Stomach (tissue), 19 donors: ENCODE measurements at places on chromosomes 2 and 18.

DNA sequence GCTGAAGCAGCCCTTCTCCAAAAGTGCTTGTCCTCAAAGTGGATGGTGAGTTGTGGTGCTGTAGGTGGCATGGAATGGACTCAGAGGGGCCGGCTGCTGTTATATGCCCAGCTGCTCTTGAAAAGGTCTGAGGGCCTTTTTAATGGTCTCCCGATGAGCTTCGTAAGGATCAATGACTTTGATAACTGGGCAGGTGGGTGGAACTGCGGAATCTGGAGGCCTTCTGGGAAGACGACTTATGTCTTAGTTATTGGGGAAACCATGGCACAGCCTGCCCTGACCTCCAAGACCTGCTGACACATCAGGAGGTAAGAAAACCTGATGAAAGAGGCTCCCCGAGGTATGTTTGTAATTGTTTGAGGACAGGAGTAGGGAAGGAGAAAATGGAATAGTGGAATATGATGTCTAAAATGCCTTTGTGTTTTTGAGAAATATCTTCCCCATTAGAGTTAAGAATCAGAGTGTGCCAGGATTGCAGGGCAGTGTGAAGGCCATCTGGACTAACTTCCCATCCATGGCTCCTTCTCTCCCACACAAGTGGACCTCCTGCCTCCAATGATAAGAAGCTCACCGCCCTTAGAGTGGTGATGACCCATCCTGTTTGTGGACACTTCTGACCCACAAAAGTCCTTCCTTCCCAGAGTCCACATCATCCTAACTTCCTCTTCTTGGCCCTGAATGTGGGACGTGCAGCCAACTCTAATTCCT is 236.1 kb downstream of the FHOD3 start:
- no peak for DNase-seq

DNA sequence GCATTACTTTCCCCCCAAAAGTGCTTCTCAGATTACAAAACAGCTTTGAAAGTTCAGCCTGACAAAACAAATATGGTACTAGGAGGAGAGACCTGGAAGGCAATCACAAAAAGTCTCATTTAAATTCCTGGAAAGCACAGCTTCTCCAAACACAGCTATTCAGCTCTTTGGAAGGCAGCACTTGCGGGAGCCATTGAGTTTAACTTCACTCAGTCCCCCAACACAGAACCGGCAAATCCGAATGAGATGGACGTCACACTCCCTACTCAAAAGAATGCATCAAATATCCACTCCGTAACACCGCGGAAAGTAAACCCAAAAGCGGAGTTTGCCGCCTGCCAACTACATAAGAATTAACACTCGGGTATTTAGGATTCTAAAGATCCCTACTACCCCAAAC is 638 bp downstream of the ST6GAL2 start:
- DNase-seq: peak; percentile 57

- peak; percentile 87 for DNase-seq
Measured at GRCh38 chr18:657311-658000, at the start of gene TYMS. Gene TYMS (plus strand): TSS chr18:657653. CDS start chr18:657743, 90 bp downstream.

- no peak for DNase-seq
Measured at GRCh38 chr2:101418460-101419095, 31.3 kb upstream of the CREG2 start.

- no peak for DNase-seq
Measured at GRCh38 chr2:20414806-20415205, 32.1 kb upstream of the RHOB start.

GRCh38 chr2:77199411-77199810 is 322.8 kb downstream of the LRRTM4 start:
- DNase-seq: no peak

DNA sequence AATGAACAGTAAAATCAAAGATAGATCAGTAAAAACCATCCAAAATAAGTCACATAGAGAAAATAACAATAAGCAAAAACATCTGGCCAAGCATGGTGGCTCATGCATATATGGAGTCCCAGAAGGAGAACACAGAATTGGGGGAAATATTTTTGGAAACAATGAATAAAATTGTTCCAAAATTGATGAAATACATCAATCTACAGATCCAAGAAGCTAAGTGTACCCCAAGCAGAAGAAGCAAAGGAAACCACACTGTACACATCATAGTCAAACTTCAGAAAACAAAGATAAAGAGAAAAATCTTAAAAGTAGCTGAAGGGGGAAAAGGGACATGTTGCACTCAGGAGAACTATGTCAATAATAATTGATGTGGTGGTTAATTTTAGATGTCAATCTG is 80.4 kb upstream of the RMP24 start:
- no peak for DNase-seq

- no peak for DNase-seq
Measured at GRCh38 chr2:190791976-190792575, 88.5 kb upstream of the GLS start.

GRCh38 chr2:201228271-201228911 is 31.9 kb upstream of the CASP8 start:
- DNase-seq: no peak

- DNase-seq: no peak
Measured at GRCh38 chr2:168119515-168120141, 127.8 kb downstream of the STK39 start.

DNA sequence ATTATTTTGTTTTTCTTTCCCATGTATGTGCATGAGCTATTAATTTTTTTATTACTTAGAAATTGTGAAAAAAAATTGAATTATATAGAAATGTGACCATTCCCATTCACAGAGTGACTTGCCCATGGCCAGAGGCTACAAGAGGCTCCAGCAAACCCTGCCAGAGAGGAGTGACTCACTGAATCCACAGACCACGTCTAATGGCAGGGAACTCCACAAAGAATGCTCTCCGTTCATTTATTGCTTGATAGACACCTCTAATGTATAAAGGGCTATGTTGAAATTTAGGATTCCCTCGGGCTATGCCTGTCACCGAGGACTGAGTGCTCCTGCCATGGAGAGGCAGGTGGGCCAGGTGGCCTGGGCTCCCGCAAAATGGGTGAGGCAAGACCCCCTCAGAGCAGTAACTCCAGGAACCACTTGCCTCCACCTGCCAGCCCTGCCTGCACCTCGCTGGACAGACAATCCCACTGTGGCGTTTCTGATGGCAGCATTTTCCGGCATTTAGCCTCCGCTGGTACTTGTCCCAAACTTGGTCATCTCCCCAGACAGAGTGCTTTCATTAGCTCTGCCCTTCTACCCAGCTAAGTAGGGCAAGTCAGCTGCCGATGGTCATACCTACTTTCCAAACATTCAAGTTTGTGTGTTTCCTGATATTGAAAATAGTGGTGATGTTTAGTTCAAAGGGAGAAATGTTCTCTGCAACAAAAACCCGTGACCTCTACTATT is 200.3 kb downstream of the PRKCE start:
- DNase-seq: no peak

GRCh38 chr2:222790932-222791331 is 69.9 kb upstream of the ACSL3 start:
- no peak for DNase-seq

GRCh38 chr2:37872192-37872750 is 52.8 kb upstream of the RMDN2 start:
- no peak for DNase-seq

GRCh38 chr2:27370816-27371620 is 602 bp downstream of the SNX17 start:
- DNase-seq: peak; percentile 65

- DNase-seq: peak; percentile 83
Measured at GRCh38 chr2:39593439-39594393, 72.0 kb upstream of the TMEM178A start.

- no peak for DNase-seq
Measured at GRCh38 chr2:169301596-169302335, 60.6 kb downstream of the LRP2 start.

GRCh38 chr2:106095478-106096298 is 98.4 kb downstream of the UXS1 start:
- DNase-seq: peak; percentile 61

DNA sequence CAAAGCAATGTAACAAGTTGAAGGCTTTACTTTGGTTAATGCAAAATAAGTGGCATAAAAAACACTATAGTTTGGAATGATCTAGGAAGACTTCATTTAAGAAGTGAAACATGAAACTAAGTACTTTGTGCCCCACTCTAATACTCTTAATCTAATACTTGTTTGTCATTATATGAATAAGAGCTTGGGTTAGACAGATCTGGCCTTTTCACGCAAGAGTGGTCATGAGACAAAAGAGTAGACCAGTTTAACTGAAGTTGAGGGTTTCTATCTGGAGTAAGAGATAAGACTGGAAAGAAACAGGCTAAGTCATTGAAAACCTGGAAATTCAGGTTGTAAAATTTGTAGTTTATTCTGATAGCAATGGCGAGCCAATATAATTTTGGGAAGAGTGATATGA is 2.8 kb downstream of the SLC30A6 start:
- no peak for DNase-seq

GRCh38 chr2:220191031-220191430 is 563.6 kb downstream of the SLC4A3 start:
- no peak for DNase-seq

GRCh38 chr2:218397820-218398436 is 1.7 kb upstream of the CTDSP1 start:
- DNase-seq: peak; percentile 85

- DNase-seq: peak; percentile 77
Measured at GRCh38 chr2:31414601-31415241, at the start of gene XDH. Gene XDH (minus strand): TSS chr2:31414742. CDS start chr2:31414666, 76 bp downstream.

GRCh38 chr18:36419188-36419899 is 121.8 kb downstream of the FHOD3 start:
- DNase-seq: no peak

DNA sequence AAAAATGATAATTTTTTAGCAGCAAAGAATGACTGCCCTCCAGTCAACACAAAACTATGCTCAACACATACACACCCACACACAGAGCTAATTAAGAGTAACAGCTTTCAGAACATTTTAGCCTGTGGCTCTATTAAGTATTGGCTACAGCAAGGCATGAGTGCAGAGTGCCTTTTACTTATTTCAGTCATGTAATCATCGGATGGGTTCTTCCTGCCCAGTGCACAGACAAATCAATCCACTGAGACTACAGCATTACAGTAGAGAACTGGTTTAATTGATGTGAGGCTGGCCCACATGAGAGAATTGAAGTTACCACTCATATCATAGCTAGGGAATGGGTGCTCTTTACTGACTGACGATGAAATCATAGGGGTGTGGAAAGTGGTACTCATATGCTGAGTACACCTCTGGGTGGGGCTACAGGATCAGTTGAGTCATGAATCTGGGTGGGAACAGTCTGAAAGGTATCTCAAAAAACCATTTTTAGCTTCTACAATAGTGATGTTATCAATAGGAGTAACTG is 241.0 kb downstream of the FSIP2 start:
- peak; percentile 12 for DNase-seq

DNA sequence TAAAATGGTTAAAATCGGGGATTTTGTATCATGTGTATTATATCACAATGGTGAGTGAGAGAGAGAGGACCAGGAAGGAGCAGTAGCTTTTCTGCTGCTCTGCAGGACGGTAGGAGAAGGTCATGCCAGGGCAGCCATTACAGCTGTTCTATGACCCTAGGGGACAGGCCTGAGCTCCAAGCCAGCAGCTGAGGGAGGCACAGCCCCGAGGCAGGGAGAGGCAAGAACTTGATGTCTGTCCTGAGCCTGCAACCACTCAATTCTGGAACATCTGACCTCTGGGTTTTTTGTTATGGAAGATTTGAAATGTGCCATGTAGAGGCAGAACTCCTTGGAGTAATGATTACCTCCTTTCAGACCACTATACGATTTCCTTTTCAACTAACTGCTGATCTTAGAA is 135.8 kb upstream of the SH3BP4 start:
- no peak for DNase-seq

DNA sequence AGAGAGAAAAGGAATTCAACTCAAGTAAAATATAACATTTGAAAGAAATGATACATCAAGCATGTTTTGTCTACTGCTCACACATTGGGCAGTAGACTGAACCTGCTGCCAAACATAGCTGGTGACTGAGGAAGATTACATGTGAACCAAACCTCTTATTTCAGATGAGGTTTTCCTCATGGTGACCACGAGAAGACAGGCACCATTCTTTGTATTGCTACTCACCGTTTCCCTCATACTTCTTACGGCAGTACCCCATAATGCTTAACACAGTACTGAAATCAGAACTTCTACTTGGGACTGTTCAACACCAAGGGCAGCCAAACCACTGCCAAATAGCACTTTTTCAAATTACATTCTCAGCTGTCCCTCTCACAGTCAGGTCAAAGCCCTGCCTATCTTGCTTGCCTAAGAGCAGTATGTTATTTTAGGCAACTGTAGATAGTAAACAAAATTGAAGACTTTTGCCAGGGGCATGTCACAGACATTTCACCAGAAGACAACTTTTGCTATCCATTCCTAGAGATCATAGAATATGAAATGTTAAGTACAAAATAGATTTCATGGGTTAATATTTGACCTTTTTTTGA is 167.1 kb upstream of the DOK6 start:
- DNase-seq: no peak

DNA sequence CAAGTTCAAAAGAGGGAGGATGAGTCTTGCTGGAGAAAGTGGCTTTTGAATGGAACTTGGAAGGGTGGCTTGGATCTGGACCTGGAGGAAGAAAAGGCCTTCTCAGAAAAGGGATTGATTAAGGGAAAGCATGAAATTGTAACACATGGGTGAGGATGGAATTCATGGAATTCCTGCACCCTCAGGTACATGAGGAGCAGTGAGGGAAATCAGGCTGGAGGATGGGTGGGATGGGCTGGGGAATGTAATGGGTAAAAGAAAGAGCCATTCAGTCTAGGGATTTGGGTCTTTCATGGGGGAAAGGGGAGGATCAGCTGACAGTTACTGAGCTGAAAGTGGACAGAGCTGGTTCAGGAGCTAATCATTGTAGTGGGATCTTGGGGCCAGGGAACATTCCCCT is 51.2 kb upstream of the HAAO start:
- DNase-seq: no peak

DNA sequence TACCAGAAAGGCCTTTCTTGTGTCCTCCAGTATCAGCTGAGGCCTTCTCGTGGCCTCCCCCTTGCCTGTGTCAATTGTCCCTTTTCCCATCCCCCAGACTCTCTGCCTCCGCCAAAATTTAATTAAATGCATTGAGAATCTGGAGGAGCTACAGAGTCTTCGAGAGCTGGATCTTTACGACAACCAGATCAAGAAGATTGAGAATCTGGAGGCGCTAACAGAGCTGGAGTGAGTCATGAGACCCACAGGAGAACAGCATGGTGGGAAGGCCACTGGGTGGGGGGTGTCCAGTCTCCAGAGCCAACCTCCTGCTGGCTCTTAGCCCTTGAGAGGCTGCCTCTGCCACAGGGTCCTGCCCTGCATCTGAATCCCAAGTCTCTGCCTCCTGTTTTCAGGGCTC is 8.8 kb downstream of the PPP1R7 start:
- no peak for DNase-seq

GRCh38 chr2:174631009-174631981 is 33.7 kb upstream of the WIPF1 start:
- no peak for DNase-seq

- no peak for DNase-seq
Measured at GRCh38 chr18:32763293-32763692, 9.5 kb downstream of the KLHL14 start.

- no peak for DNase-seq
Measured at GRCh38 chr2:33444967-33445366, 31.5 kb upstream of the RASGRP3 start.
